ENCODE measurements at places on chromosomes 13 and 19.

GRCh38 chr19:30090476-30090875 lies 148.4 kb downstream of the URI1 start:
- no peak for DNase-seq

DNA sequence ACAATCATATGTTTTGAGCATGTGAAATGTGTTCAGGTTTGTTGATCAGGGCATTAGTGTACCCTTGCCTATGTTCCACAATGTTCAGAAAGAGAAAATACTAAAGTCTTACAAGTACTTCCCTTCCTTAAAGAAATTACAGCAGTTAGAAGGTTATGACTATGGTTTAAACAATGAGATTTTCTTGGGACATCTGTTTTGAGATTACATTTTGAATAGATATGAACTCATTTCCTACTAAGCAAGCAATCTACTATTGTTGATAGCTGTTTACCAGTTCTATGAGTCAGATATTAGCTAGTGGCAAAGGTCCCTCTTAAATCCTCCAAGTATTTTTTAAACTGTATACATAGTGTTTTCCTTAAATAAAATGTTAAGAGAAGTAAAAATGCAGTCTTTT lies 241.3 kb downstream of the DACH1 start:
- DNase-seq: no peak

GRCh38 chr19:46748325-46749109 lies 2.3 kb upstream of the STRN4 start:
- DNase-seq: no peak

DNA sequence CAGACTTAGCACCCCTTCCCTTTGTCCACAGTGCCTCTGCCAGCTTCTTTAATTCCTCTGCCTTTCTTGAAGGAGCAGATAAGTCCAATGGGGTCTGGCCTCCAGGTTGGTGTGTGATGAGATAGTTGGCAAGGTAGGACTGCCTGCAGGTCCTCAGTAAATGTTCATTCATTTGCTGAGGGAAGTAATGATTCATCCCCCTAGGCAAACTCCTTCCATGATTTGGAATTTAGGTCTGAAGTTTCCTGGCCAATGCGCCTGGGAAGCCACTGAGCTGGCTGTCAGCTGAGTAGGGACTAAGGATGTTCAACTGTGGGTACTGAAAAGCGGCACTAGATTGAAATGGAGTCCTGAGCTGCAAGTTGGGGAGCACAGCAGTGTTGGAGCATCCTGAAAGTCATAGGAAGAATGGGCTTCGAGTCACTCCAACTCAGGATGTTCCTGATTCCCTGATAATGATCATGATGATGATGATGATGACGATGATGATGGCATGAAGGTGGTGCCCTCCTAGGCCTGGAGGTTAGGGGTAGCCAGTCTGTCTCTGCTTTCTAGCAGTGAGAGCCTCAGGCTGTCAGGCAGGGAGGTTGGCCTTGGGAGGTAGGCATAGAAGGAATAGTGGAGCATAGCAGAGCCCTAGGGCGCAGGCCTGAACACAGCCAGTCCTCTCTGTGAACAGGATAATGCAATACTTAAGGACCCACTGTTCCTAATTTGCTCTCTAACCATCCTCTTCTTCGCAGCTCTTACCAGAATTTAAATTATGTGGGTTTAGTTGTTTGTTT lies 44.7 kb downstream of the COL4A2 start:
- no peak for DNase-seq

- DNase-seq: no peak
Measured at GRCh38 chr19:41861116-41861768, 1.2 kb downstream of the RPS19 start.
